ENCODE measurements at places on chromosomes 4 and X. TPM values are rescaled to one million over a fixed set of nuclear protein-coding genes. Genes with fewer than 3 reads are reported as not detected.

- DNase-seq, result no peak
Measured at GRCh38 chr4:4328206-4328605, 38.2 kb downstream of the ZBTB49 start.

- no peak for DNase-seq
Measured at GRCh38 chr4:113880240-113881028, 99.0 kb downstream of the ARSJ start.

DNA sequence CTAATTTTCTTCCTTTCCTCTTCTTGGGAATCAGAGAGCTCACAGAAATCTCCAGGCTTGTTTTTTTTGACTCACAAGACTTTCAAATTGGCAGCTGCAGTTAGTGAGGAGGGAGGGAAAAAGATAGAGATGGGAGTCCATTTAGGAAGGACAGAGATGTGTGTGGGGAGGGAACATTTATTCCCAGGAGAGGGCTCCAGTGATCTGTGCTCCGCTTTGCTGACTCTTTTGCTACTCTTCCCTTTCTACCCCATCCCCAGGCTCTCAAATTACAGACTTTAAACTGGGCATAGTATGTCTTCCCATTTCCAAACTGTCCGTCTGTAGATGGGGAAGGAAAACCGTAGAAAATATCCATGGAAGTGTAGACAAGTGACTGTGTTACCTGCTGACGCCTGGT is 39.1 kb upstream of the UCP1 start:
- DNase-seq, result no peak

DNA sequence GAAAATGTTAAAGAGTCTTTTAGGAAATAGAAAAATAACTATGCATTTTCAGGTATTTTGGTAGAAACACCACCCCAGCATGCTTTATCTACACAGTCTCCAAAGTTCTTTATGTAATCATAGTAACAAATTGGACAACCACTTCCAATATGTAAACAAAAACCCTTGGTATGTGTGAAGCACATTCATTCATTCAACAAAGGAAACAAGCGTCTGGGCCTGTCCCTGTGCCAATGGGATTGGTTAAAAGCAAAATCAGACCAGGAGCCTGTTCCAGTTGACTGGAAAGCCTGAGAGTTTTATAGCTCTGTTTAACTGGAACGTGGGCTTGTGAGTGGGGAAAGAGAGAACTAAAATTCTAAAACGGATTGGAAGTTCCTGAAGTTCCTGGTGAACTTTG is 41.3 kb upstream of the TENM3 start:
- DNase-seq, result no peak

Gene GYG2
- 1.5 TPM for total RNA-seq

Gene YY2
- total RNA-seq, result 1.5 TPM

Gene FAM47A
- not detected for total RNA-seq

Measured in thoracic aorta (tissue), 2 donors.